ENCODE measurements at places on chromosomes 3 and 15.
A peak's percentile ranks its signal among the peaks of the same experiment; 100 is the strongest.

- no peak for DNase-seq
Observed at GRCh38 chr3:71083726-71084131, 499.8 kb downstream of the FOXP1 start.

DNA sequence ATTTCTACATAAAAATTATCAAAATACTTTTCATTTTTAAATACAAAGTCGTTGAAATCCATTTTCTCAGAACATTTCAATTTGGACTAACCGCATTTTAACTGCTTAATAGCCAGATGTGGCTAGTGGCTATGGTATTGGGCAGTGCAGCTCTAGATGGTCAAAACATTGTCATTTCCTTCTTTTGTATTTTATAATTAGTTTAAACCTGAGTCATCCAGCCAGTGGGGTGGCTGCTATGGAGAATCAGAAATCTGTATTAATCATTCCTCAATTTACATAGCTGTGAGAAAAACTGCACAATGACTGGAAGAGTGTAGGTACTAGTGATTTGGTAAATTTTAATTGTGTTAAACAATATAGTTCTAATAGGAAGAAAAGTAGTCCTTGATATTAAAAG lies 245.3 kb downstream of the PDZRN3 start:
- no peak for DNase-seq

- DNase-seq = peak; percentile 61
Observed at GRCh38 chr3:10459954-10460754, 45.2 kb downstream of the ATP2B2 start.

DNA sequence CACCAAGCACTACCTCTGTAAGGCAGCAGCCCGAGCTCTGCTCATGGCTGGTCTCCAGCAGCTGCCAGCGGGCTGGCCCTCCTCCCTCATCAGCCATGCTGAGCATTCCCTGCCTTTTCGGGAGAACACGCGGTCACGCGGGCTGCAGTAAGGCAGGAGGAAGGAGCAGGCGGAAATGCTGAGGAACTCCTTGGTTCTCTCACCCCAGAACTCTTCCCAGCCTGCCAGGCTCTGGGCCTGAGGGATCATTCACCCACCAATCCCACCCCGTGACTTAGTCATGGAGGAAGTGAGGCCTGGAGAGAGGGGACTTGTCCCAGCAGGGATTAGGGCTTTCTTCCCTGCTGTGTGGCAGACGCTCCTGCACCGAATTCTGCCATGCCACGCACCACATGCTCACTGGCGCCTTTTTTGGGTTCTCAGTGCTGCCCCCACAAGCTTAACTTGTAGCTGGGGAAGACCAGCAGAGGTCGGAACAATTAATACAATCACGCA lies 42.9 kb upstream of the RPL32 start:
- DNase-seq = no peak

DNA sequence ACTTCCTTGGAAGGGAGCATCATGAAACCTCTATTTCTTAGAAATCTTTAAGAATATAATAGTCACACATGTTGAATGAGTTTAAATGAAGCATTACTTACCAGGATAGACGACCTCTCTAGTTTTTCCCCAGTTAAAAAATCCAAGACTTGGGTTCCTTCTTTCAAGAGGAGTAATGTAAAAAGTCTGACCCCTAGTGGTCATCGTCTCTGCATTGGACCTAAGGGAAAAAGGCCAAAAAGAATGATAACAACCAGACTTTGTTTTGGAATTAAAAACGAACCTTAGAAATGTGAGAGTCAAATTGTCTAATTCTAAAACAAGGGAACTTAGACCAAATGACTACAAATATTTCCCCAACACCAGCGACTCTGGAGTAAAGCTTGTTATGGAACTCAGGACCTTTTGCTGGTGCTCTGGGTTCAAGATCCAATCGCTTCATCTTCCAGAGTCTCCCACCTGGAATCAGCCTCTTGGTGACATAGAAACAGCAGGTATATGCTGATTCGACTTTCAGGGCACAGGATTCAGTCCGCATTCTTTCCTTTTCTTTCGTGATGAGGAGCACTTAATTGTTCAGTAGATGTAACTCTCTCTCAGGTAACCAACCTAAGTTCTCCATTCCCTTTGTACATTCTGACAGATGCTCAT lies 214.8 kb upstream of the TPRG1 start:
- no peak for DNase-seq

DNA sequence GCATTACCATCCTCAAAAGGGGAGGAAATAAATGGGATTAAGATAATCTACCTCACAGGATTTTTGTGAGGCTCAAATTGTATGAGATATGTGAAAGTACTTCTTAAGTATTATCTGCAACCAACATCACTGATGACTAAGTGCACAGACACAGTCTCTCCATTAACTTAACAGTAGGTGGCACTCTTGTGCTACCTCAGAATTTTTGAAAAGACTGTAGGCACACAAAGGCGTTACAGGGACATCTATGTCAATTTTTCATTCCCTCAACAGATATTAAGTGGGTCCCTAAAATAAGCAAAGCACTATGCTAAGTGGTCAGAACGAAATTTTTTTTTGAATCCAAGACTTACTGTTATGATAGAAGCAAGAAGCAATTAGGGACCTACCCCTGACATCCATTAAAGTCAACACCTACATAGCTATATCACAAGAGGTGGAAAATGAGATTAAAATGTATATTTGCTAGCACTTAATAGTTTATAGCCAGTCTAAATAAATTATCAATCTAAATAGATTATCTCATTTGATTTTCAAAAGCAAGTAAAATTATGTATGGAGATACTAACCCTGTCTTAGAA lies 52.9 kb downstream of the RYK start:
- DNase-seq = no peak

GRCh38 chr3:189502256-189502655 lies 128.9 kb upstream of the TP63 start:
- no peak for DNase-seq

DNA sequence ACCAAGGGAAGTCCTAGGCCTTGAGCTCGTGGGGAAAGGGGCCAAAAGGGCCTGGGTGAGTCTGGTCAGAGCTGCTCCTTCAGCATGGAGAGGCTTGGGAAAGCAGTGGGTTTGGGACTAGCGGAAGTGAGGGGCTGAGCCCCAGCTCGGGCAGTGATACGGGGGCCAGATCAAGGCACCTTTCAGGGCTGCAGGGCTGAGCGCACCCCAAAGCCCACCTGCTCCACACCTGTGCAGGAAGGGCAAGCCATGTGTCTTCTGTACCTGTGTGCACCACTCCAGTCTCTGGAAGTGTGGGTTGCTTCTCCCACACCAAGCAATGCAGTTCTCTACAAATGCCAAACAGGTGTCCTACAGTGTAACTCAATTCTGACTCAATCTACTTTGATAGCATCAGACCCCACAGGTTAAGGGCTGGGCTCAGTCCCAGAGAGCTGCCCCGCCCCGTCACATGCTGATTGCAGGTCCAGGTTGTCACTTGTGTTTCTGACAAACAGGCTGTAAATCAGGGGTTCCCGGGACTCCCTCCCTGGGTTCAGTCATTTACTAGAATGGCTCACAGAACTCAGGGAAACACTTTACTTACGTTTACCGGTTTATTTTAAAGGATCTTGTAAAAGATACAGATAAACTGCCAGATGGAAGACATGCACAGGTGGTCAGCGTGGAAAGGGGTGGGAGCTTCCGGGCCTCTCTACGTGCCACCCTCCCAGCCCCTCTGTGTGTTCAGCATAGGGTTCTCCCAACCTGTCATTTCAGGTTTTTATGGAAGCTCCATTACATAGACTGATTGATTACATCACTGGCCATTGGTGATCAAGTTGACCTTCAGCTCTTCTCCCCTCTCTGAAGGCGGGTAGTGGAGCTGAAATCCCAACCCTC lies 28.8 kb upstream of the KLF13 start:
- DNase-seq = peak; percentile 13

GRCh38 chr15:47727676-47728075 lies 10.4 kb downstream of the SEMA6D start:
- DNase-seq = no peak

- DNase-seq = no peak
Observed at GRCh38 chr3:17592956-17593355, 149.5 kb downstream of the TBC1D5 start.

GRCh38 chr15:27238209-27238608 lies 267.2 kb downstream of the GABRG3 start:
- DNase-seq = no peak
